ENCODE measurements at places on chromosomes 12 and 14. TPM values are rescaled to one million over a fixed set of nuclear protein-coding genes. Genes with fewer than 3 reads are reported as not detected.

- no peak overlapping the region for H3K27ac ChIP-seq
- peak; percentile 91 for DNase-seq
- H3K36me3 ChIP-seq: no peaks in the 10 kb centered on the region
- H3K27me3 ChIP-seq: no peaks in the 10 kb centered on the region
These were observed 20.5 kb upstream of the ITPR2 start for GRCh38 chr12:26853303-26854030.

GRCh38 chr12:84416626-84417025 lies 496.0 kb downstream of the SLC6A15 start:
- no peak overlapping the region for H3K4me3 ChIP-seq
- no peaks in the 10 kb centered on the region for H3K36me3 ChIP-seq
- no peaks in the 10 kb centered on the region for H3K4me1 ChIP-seq
- H3K27me3 ChIP-seq: no peaks in the 10 kb centered on the region
- no peak for DNase-seq

- no peaks in the 10 kb centered on the region for H3K36me3 ChIP-seq
- H3K4me3 ChIP-seq: no peak overlapping the region
- no peak for DNase-seq
- H3K4me1 ChIP-seq: no peaks in the 10 kb centered on the region
- H3K27me3 ChIP-seq: no peaks in the 10 kb centered on the region
These were observed 39.8 kb upstream of the EID3 start for GRCh38 chr12:104263580-104264358.

DNA sequence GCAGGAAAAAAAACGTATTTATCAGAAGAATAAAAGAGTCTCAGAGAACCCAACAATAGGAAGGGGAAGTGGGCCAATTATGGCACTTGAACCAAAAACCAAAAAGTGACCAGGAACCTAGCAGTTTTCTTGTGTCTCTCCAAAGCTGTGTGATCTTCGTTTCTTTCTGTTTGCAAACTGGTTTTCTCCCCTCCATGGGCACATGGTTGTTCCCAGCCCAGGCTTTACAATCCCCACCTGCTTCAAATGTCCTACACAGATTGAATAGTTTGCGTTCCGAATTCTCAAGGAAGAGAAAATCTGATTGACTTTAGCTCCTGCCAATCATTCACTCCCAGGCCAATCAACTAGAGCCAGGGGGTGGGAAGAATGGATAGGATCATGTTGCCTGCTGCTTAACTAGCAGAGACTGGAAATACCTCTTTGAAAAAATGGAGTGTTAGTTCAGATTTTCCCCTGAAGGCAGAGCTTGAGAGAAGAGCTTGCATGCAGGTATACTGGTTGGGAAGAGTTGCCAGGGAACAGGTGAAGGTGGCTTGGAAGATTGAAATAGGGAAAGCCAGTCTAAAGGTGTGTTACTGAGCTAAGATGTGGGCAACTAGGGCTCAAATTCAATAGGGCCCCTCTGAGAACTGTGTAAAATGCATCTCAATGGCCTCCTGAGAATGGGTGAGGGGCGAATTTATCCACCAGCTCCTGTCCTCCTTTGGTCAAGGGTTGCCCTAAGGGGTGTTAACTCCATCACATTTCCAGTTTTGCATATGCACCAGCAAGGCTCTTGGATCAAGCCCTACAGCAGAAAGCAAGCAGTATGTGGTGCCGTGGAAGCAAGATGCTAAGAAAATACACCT lies 106.4 kb upstream of the SRRM4 start:
- H3K27ac ChIP-seq: no peak overlapping the region
- no peaks in the 10 kb centered on the region for H3K27me3 ChIP-seq
- H3K36me3 ChIP-seq: no peaks in the 10 kb centered on the region
- H3K4me3 ChIP-seq: no peak overlapping the region
- H3K4me1 ChIP-seq: no peaks in the 10 kb centered on the region

DNA sequence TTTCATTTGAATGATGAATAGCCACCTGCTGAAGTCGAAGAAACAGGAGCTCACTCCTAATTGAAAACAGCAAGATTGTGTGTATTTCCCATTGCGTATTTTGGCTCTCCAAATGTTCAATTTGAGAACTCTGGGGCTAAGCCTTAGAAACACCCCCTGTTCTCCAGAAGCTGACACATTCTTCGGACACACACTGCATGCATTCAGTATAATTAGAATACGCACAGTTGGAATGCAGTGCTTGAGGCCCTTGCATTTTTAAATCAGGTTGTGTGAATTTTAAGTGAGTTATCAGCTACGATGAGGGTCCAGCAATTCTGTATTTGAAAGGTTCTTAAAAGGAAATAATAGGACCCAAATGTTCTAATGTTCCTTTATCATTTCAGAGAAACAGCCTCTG lies 103.8 kb downstream of the PRKD1 start:
- H3K4me3 ChIP-seq: no peak overlapping the region
- H3K27ac ChIP-seq: no peak overlapping the region
- no peaks in the 10 kb centered on the region for H3K36me3 ChIP-seq

DNA sequence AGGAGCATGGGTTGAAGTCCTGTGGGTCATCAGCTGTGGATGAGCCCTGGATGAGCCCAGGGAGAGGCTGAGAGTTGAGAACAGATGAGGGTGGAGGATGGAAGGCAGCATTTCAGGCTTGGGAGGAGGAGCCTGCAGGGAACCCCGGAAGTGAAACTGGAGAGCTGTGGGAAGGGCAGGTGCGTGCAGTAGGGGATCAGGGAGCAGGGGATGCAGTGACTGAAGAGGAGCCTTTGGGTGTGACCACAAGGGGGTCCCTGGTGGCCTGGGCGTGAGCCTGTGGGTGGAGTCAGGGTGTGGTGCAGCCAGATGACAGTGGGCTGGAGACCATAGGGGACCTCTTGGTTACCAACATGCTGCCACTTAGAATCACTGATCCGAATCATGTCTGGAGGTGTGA lies 115.5 kb downstream of the PAPOLA start:
- peaks cover 3% of the 10 kb centered on the region for H3K27me3 ChIP-seq
- no peaks in the 10 kb centered on the region for H3K36me3 ChIP-seq
- H3K4me3 ChIP-seq: no peak overlapping the region
- H3K4me1 ChIP-seq: no peaks in the 10 kb centered on the region
- DNase-seq: no peak

GRCh38 chr14:50762001-50762930 lies 68.7 kb downstream of the NIN start:
- no peaks in the 10 kb centered on the region for H3K4me1 ChIP-seq
- no peak overlapping the region for H3K27ac ChIP-seq
- no peak for DNase-seq
- peaks cover 30% of the 10 kb centered on the region for H3K36me3 ChIP-seq
- H3K27me3 ChIP-seq: no peaks in the 10 kb centered on the region

DNA sequence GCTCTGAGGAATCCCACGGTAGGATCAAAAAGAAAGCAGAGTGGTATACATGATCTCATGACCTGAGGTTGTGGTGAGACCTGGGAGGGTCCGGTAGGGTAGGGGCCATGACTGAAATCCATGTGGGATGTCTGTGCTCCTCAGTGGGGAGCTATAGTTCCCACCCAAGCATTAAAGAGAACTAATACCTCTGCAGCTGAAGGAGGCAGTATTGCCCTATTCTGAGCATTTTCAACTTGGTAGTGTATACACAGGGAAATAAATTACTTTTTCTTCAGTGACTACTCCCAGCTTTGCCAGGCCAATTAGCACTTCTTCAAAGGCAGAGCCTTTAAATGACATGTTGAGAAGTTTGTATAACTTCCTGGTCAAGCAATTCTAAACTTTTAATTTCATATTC lies 613.8 kb downstream of the KCNH5 start:
- no peaks in the 10 kb centered on the region for H3K36me3 ChIP-seq
- no peaks in the 10 kb centered on the region for H3K27me3 ChIP-seq
- no peak overlapping the region for H3K4me3 ChIP-seq
- H3K27ac ChIP-seq: no peak overlapping the region
- DNase-seq: no peak

- H3K4me3 ChIP-seq: no peak overlapping the region
- no peak for DNase-seq
- H3K36me3 ChIP-seq: peaks cover 72% of the 10 kb centered on the region
- no peaks in the 10 kb centered on the region for H3K4me1 ChIP-seq
- H3K27me3 ChIP-seq: no peaks in the 10 kb centered on the region
These were observed 28.7 kb downstream of the CAMKK2 start for GRCh38 chr12:121267822-121268221.

GRCh38 chr12:86666316-86666715 lies 410.1 kb upstream of the MGAT4C start:
- no peaks in the 10 kb centered on the region for H3K4me1 ChIP-seq
- no peaks in the 10 kb centered on the region for H3K36me3 ChIP-seq
- H3K27ac ChIP-seq: no peak overlapping the region
- H3K4me3 ChIP-seq: no peak overlapping the region

- H3K27me3 ChIP-seq: no peaks in the 10 kb centered on the region
- no peak for DNase-seq
- H3K4me1 ChIP-seq: peaks cover 31% of the 10 kb centered on the region
- H3K27ac ChIP-seq: no peak overlapping the region
- no peaks in the 10 kb centered on the region for H3K36me3 ChIP-seq
These were observed 107.3 kb downstream of the FOXN3 start for GRCh38 chr14:89309670-89310177.

DNA sequence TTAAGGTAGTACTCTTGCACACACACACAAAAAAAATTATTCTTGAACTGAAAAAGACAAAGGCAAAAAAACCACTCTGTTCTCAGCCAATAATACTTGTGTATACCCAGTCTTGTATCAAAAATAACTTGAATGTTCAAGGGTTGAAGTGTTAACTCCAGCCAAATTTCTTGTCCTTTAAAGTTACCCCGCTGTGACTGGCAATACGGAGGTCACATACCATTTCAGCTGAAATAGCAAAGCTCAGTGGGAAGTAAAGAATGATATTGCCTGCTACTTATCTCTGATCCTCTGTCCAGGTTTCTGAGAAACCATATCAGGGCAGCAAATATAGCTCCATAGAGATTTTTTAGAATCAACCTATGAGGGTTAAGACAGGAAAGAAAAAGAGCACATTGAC lies 167.4 kb downstream of the C12orf50 start:
- no peak overlapping the region for H3K27ac ChIP-seq
- H3K4me3 ChIP-seq: no peak overlapping the region
- no peaks in the 10 kb centered on the region for H3K36me3 ChIP-seq
- DNase-seq: no peak

DNA sequence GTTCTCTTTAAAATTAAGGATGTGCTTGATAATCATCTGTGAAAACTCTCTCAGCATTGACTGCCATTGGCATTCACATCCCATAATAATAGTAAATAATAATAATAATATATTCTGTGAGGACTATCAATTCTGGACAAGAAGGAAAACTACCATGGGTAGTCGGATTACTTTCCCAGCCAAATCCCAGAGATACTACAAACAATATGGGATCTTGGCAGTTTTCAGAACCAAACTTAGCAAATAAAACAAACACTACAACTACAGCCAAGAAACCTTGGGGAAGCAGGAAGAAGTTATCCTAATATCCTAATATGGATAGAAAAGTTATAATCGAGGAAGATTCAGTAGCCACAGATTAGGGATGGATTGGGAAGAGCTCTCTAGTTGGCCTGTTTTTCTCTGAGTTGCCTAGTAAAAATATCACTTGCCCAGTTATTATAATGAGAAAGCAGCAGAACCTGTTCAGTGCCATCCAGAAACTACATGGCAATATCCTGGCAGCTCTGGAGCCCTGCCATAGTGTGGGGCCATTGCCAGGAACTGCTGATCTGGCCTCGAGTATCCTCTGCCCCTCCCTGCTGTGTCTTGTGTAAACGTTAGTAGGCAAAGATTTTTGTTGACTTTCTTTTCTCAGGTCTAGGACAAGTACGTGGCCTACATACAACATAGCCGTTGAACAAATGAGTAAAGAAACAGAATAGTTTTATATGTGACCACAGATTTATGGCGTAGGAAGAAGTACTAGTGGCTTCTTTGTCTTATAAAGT lies 193.5 kb downstream of the SLC2A13 start:
- H3K36me3 ChIP-seq: no peaks in the 10 kb centered on the region
- H3K27ac ChIP-seq: no peak overlapping the region
- H3K4me3 ChIP-seq: no peak overlapping the region
- DNase-seq: no peak

DNA sequence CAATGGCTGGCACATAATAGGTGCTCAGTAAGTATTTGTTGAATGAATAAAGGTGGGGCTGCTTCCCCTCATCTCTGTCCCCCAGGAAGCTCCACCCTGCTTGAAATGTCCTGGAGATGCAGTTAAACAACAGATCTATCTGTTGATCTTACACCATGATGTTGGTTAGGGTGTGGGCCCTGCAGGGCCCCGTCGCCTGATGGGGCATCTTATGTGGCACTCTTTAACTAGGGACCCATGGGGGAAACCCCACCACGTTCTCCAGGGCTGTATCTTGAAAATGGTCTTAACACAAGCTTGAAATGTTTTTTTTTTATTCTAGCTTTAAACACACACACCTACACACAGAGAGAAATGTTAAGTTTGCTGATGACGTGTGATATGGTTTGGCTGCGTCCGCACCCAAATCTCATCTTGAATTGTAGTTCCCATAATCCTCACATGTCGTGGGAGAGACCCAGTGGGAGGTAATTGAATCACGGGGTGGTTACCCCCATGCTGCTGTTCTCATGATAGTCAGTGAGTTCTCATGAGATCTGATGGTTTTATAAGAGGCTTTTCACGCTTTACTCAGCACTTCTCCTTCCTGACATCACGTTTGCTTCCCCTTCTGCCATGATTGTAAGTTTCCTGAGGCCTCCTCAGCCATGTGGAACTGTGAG lies 741.7 kb downstream of the VRK1 start:
- no peak for DNase-seq
- H3K4me1 ChIP-seq: no peaks in the 10 kb centered on the region
- H3K27ac ChIP-seq: no peak overlapping the region

GRCh38 chr14:98321841-98322240 lies 950.2 kb downstream of the BCL11B start:
- no peaks in the 10 kb centered on the region for H3K36me3 ChIP-seq
- H3K4me3 ChIP-seq: no peak overlapping the region
- no peaks in the 10 kb centered on the region for H3K4me1 ChIP-seq
- DNase-seq: no peak

GRCh38 chr14:78897443-78897842 lies 727.3 kb downstream of the NRXN3 start:
- no peaks in the 10 kb centered on the region for H3K4me1 ChIP-seq
- H3K4me3 ChIP-seq: no peak overlapping the region
- H3K36me3 ChIP-seq: no peaks in the 10 kb centered on the region

The PLCZ1 gene
- total RNA-seq: not detected

The TMEM30B gene
- total RNA-seq: 2.2 TPM

The MYO1A gene
- 0.83 TPM for total RNA-seq

The SAV1 gene
- 44.0 TPM for total RNA-seq

The LIN7A gene
- total RNA-seq: 5.3 TPM

Data from esophagus muscularis mucosa (tissue), 4 donors.